ENCODE measurements at places on chromosomes 2 and 18.

- DNase-seq, result no peak
Measured at GRCh38 chr2:132252894-132253264, 91.1 kb upstream of the ANKRD30BL start.

- no peak for DNase-seq
Measured at GRCh38 chr18:5584746-5585417, 41.1 kb upstream of the EPB41L3 start.

DNA sequence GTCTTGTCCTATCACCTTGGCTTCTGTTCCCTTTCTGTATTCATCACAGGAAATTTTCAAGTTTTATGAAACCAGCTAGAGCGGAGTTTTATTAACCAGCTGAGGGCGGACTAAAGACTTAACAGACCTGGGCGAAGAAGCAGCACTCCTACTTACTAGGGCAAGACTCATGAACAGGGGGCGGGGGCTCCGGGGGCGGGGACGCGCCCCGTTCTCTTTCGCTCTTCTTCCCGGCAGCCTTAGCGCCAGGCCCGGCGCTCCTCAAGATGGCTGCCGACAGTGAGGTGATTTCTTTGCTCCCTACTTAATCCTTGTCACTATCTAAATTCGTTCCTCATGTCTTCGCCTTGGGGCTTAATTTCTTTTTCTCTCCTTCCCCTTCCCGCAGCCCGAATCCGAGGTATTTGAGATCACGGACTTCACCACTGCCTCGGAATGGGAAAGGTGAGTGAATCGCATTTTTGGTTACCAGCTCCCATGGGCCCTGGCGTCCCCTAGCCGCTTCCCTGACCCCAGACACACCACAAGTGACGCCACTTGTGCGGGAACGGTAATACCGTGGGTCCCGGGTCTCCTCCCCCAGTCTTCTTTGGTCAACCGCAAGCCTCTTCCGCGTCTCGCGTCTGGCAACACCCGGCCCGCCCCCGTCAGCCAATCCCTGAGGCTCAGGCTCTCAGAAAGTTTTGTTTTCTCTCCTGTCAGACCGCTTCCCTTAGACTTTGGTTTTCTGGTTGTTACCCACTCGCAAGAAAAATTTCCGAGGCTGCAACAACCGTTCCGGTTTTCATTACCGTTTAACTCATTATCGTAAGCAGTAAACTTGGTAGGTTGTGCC is at the start of gene RAB3GAP1:
Gene RAB3GAP1 (plus strand): TSS at position 251 of the 835 bp plus-strand sequence. CDS start 16 bp downstream, at position 267.
- DNase-seq, result peak; percentile 76

DNA sequence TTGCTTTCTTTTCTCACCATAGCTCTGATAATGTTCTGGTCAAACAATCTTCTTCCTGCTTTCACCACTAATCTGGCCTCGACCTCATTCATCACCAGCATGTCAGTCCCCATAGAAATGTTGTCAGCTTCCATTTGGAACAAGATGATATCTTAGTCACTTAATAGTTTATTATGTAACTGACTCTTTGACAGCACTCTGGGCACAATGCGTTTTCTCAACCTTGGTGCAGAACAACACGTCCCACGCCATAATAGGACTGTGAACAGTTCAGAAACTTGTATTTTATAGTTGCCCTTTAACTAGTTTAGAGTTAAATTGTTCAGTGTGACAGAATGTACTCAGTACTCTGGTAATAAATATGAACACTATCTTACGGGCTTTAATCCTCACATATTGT is 106.0 kb downstream of the MC4R start:
- no peak for DNase-seq

DNA sequence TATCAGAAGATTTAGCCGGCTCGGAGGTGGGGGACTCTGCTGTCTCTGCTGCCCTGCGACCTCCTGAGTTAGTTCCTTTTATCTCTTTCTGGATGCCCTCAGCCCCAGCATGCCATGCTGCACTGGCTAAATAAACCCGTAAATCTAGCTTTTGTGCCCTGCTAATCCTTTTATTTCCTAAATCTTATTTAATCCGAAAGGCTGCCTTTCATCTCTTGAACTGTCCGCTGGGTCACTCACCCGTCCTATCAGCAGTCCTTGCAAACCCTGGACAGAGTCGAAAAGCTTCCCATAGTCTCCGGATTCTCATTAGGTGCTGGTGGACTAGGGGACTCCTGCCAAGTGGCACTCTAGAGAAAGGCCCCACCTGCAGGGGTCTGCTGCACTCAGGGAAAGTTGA is 122.0 kb upstream of the APCDD1 start:
- no peak for DNase-seq

DNA sequence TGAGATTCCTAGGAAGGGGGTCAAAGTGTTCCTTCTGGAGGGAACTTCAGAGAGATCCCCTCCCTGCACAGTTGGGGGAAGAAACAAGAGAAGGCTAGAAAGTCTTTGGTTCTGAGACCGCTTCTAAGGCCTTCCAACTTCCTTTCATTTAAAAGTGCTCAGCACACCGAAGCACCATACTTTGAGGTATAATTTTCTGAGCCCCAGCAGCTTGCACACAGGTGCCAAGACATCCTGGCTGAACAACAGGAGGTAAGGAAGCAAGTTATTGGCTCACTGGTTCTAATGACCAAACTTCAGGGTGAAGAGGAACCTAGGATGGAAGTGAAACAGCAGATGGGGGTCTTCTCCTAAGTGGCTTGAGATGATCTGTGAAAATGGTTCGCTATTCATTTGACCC is 19.2 kb downstream of the TMEM177 start:
- DNase-seq, result no peak

- no peak for DNase-seq
Measured at GRCh38 chr2:197931661-197932312, 127.4 kb downstream of the PLCL1 start.

- DNase-seq, result no peak
Measured at GRCh38 chr2:222794585-222795449, 66.0 kb upstream of the ACSL3 start.

GRCh38 chr2:65032019-65032975 is 23.9 kb upstream of the CEP68 start:
- no peak for DNase-seq

DNA sequence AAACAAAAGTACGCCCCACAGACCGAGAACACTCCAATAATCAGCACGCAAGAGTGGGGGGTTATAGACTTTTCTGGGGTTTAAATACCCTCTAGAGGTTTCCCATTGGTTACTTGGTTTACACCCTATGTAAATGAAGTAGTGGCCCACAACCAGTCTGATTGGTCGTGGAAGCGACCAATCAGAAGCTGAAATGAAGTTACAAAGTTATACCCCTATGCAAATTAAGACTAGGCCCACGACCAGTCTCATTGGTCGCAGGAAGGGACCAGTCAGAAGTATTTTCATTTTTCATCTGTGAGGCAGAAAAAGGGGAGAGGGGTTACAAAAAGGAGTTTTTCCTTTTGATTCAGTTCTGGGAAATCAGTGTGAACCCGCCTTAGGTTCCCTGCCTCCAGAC is 55.3 kb upstream of the YWHAQ start:
- no peak for DNase-seq

GRCh38 chr2:181991171-181991885 is 5.7 kb downstream of the PPP1R1C start:
- no peak for DNase-seq

DNA sequence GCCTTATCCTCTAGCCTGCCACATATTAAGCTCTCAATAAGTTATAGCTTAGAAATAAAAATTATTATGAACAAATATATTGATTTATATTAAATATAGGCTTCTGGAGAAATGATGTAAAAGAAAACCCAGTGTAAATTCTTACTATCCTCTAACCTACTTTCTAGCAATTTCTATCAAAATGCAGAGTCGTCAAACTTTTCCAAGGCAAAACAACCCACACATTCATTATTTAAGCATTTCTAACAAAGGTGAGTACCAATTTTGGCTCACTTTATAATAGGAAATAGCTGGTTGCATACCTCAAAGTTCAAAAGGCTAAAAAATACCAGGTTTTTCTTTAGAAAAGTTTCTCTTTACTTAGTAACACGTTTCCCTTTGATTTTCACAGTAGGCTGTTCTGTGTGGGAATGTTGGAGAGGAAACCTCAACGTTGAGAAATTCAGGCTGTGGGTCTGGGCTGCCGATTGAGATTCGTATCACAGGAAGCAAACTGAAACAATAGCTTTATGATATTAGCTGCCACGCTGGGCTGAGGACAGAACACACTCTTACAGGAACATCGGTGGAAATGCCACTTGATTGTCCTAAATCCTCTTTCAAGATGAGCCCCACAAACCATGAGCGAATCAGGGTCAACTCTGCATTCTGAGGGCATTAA is 53.0 kb downstream of the EPAS1 start:
- no peak for DNase-seq

DNA sequence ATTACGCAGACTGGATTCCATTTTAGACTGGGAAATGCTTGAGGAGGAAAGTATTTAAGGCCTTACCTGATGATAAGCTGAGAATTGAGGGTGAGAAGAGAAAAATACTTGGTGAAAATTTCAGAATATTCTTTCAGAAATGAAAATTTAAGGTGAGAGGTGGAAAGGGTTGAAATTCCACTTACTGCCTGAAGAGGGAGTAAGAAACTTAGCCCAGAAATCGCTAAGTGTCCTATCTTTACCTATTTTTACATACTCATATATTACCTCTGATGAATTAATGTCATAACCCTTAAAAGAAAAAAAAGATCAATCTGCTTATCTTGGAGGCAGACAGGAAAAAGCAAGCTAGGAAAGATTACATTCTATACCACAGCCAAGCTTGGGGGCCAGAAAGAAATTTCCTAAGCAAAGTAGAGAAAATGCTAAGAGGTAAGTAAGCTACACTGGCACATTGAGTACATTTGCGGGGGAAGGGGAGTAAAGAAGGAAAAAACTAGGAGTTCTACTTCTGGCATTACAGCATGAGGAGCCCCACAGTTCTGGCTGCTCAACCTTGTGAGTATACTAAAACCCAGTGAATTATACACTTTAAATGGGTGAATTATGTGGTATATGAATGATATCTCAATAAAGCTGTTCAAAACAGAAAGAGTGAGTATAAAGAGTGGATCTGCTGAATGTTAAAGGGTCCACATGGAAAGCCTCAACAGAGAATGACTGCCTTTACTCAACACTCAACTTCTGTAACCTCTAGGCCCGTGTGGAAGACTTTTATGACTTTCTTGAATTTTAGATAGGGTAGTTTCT is 33.8 kb downstream of the SMC6 start:
- DNase-seq, result no peak

- DNase-seq, result peak; percentile 77
Measured at GRCh38 chr18:9474108-9474982, 968 bp upstream of the RALBP1 start.

DNA sequence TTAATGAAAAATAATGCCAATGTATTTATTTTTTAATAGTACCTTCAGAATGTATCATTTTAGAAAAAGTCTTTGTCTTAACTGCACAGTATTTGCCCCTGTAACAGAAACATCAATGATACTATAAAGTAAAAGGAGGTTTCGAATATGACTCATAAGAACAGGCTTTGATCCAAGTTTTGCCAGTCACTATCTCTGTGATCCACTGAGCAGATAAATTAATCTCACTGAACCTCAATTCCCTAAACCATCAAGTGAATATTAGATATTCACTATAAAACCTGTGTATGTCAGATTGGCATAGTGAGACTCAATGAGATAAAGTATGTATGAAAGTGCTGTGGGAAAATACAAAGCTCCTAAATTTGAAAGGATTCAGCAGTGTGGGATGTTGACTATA is 292.1 kb downstream of the EXOC6B start:
- no peak for DNase-seq

DNA sequence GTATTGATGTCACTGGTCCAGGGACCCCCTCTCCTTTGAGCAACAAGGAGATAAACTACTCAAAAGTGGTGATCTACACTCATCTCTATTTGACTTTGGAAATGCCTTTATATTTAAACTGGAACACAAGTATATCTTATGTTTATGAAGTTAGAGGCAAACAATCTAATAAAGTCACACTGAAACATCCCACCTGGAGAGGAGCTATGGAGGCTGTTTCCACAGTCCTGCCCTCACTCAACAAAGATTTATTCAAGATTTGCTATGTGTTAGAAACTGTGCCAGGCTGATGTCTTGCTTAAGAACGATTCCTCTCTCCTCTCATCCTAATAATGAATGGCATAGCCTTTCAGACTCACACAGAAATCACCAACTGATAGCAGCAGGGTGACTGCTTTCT is 140.8 kb downstream of the ALPK2 start:
- no peak for DNase-seq

GRCh38 chr2:215912299-215912842 is 101.0 kb downstream of the MREG start:
- DNase-seq, result no peak

- no peak for DNase-seq
Measured at GRCh38 chr2:72981536-72981935, 64.2 kb downstream of the EMX1 start.

GRCh38 chr2:10165282-10165681 is 42.7 kb downstream of the RRM2 start:
- DNase-seq, result no peak

DNA sequence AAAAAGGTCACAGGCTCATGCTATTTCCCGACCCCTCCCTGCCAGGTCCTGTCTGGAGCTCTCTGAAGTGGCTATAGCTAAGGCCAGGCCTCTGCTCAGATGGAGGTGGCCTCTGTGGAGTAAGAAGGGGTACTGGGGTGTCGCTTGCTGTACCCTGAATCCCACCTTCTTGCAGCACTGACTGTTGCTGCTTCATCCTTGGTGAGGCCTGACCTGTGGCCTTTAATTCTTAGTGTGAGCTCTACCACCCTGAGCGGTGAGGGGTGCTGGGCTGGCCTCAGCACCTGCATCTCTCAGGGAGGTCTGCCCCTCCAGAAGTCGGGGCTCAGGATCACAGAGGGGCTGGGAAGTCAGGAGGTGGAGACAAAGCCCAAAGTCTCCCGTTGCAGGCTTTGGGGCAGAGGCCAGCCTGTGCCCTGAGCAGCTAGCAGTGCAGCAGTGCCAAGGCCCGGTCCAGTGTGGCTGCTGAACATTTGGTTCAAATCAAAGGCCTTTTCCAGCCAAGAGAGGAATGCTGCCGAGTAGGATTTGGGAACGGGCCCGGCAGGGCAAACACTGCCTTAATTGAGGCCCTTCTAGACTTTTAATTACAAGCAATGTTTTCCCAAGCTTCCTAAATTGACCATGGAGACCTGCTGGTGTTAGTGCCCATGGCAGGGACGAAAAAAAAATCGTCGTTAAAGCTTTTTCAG is 133.5 kb upstream of the HAAO start:
- peak; percentile 65 for DNase-seq

- DNase-seq, result no peak
Measured at GRCh38 chr2:157932480-157933159, 56.5 kb upstream of the ACVR1 start.

DNA sequence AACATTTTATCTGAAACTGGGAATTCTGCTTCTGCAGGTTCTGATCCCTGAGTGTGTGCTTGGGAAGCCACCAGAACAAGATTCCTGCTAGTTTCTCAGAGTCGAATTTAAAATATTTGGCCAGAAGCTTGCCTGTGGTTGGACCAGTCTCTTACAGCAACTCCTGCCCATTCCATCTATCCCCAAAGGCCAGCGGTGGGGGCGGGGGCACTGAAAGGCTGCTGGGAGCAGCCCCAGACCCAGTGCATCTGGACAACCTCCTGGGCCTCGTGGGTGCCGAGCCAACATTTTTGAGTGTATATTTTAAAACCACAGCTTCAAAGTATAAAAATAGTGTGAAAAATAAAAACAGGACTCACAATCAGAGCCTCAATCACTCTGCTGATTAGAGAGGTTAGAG is 38.6 kb upstream of the ZFP36L2 start:
- no peak for DNase-seq
